ENCODE measurements at places on chromosomes 1 and 21. TPM values are rescaled to one million over a fixed set of nuclear protein-coding genes. Genes with fewer than 3 reads are reported as not detected.

The OR2T35 gene
- not detected for total RNA-seq

The PPIAL4G gene
- 0.06 TPM for total RNA-seq

The TRAPPC10 gene
- total RNA-seq = 22.2 TPM

The HSPA6 gene
- total RNA-seq = 0.62 TPM

The OR2L5 gene
- total RNA-seq = not detected

The SMCP gene
- not detected for total RNA-seq

The GJA8 gene
- not detected for total RNA-seq

The FNDC10 gene
- 0.87 TPM for total RNA-seq

The PLA2G4A gene
- 130 TPM for total RNA-seq

The ANKRD35 gene
- total RNA-seq = 8.5 TPM

The MTR gene
- 34.7 TPM for total RNA-seq

The ANKRD34A gene
- total RNA-seq = 0.62 TPM

The NBPF10 gene
- total RNA-seq = 4.4 TPM

The ORC1 gene
- total RNA-seq = 5.7 TPM

The DUSP12 gene
- total RNA-seq = 32.4 TPM

The RHD gene
- not detected for total RNA-seq

The GMEB1 gene
- total RNA-seq = 7.0 TPM

The DUSP10 gene
- 3.7 TPM for total RNA-seq

The TTC22 gene
- total RNA-seq = under 0.01 TPM

The FAM78B gene
- 0.25 TPM for total RNA-seq

The LRRIQ3 gene
- total RNA-seq = 0.26 TPM

The C1orf94 gene
- 0.06 TPM for total RNA-seq

The CNN3 gene
- total RNA-seq = 622 TPM

The NUDT17 gene
- 3.7 TPM for total RNA-seq
